ENCODE measurements at places on chromosomes 7 and 10.

DNA sequence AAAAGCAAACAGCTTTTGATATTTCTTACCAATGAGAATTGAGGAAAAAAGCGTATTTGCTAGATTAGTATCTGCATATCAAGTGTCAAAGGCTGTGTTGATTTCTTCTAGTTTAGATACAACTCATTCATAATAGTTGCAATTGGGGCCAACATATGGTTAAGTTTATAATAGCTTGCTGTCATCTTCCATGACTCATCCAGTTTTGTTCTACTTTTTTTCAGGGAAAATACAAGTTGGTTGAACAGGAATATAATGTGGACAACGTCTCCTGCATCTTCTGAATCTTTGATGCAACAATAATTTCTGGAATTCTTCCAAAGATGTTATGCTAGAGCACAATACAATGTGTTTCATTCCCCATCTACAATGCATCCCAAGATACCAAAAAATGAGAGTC is 182.0 kb downstream of the THSD7A start:
- no peak for DNase-seq

GRCh38 chr10:3162533-3162932 is 10.0 kb downstream of the PITRM1 start:
- DNase-seq: no peak

DNA sequence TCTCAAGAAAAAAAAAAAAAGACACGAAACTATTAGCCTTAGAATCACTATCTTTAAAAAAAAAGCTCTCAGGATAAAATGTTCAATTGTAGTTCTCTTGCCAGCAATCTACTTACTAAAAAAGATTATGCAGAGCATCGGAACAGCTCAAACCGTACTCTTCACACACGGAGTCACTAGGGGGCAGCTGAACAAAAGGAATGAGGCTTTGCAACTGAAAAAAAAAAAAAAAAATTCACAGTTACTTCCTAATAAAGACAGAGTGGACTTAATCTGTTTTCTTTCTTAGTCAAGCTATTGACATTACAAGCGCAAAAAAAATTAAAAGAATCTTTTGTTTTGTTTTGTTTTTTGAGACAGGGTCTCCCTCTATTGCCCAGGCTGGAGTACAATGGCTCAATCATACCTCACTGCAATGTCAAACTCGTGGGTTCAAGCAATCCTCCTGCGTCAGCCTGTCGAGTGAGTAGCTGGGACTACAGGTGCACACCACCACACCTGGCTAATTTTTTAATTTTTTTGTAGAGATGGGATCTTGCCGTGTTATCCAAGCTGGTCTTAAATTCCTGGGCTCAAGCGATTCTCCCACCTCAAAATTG is 11.5 kb downstream of the PMS2 start:
- no peak for DNase-seq

GRCh38 chr7:19339512-19339911 is 194.3 kb upstream of the FERD3L start:
- no peak for DNase-seq

Measured in D721Med (cell line).